ENCODE measurements at places on chromosomes 1 and 21. TPM values are rescaled to one million over a fixed set of nuclear protein-coding genes. Genes with fewer than 3 reads are reported as not detected.

DNA sequence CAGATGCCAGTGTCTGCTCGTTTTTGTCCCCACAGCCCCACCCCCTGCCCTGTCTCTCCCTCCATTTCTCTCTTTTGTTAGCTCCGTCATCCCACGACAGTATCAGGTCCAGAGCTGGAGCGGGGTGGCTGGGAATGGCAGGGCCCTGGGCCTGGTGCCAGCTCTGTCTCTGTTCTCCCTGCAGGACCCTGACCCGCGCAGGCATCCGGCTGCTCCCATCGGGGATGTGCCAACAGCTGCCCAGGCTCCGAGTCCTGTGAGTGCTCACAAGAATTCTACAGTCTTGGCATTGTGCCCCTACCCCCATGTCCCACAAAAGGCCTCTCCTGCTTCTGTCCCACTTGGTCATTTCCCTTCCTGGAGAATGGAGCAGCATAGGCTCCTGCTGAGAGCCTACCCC, 37.4 kb downstream of the UBE2T start:
- DNase-seq: no peak

DNA sequence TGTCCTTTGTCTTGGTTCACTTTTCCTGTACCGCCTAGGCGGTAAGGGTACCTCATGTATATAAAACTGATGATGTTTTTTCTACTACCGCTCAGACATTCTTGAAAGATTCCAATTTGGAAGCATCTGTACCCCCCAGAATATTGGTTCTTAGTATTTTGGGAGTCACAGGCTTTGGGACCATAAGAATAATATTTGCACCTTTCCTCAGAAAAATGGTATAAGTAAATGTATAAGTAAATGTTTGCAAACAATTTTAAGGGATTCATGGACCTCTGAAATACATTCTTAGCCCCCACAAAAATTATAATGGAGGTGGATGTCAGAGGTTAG, 677 bp downstream of the SRP9 start:
- no peak for DNase-seq

DNA sequence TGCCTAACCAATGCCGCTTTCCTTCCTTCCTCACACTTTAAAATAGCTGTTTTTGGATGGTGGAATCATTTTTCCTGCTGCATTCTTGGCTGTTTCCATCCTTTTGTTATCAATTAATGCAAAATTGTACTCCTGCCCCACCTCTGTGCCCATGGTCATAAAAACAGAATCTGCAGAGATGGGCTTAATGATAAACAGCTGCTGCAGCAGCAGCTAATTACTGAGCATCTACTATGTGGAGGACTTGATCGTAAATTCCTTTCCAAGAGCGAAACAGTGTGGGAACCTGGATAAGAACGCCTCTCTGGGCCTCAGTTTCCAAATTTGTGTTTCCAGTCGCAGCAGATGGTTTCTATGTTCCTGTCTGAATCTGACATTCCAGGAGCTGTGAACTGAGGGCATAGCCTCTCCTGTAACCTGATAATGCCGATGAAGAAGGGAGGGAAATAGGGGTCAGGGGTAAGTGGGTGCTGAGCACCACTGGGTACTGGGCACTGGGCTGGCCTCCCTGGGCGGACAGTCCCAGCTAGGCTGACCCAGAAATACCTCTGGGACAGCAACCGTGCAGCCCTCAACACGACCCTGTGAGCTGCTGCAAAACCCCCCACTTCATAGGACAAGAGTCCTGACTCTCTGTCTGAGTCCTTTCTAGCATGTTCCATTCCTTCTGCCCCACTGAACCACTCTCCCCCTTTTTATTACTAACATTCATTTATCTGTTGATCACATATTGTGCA, 121.7 kb downstream of the DMRTB1 start:
- DNase-seq: no peak

The SPRR5 gene
- not detected for total RNA-seq

The SMAP2 gene
- total RNA-seq: 4.2 TPM

- no peak for DNase-seq
These were observed 2.2 kb downstream of the SLC30A1 start for GRCh38 chr1:211576717-211577116.

The SPATA21 gene
- total RNA-seq: not detected

DNA sequence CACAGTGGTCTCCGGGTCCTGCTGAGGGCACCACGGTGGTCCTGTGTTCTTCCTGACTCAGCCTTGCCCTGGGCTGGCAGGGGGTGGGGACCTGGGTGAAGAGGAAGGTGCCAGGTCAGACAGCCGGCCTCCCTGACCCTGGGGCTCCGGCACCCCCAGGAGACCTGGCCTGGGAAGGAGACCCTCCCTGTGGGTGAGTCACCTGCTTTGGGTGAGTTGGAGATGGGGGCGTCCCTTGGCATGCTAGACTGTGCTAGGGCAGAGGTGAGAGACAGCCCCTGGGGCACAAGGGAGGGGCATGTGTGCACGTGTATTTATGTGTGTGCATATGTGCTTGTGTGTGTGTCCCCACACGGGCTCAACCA, 23.4 kb downstream of the SPSB1 start:
- no peak for DNase-seq

The LCE2B gene
- not detected for total RNA-seq

GRCh38 chr1:4093856-4094565, 193.9 kb upstream of the C1orf174 start:
- DNase-seq: no peak

- DNase-seq: peak; percentile 5
These were observed 11.1 kb upstream of the MSTO1 start for GRCh38 chr1:155598842-155599331.

DNA sequence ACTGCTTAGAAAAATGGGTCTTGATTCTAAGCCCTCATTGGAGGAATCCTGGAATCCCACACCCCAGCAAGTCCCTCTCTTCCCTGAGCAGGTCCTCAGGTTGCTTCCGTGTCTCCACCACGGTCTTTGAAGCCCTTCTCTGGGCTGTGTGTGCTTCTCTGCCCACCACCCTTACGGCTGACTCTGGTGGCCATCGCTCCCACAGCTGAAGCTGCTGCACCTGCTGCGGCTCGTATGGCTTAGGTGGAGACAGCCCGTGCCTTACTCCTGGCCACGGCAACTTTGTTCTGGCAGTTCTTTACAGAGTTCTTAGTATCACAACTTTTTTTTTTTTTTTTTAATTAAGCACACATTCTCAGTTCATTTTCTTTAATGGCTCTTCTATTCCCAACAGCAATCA, 10.9 kb upstream of the KIF26B start:
- no peak for DNase-seq

DNA sequence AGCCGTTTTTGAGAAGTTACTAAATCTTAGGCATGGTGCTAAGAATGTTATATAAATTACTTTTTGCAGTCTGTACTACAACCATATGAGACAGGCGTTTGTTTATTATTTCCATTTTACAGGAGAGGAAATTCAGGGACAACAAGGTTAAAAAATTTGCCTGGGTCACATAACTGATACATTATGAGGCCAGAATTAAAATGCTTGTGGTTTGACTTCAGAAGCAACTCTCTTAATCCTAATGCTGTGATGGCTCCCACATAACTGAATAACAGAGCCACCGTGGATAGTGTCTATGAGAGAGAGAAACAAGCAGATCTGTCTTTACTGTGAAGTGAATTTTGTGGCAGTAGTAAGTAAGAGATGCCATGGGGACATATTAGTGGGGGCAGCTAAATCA, 184.9 kb downstream of the NCAM2 start:
- DNase-seq: no peak

DNA sequence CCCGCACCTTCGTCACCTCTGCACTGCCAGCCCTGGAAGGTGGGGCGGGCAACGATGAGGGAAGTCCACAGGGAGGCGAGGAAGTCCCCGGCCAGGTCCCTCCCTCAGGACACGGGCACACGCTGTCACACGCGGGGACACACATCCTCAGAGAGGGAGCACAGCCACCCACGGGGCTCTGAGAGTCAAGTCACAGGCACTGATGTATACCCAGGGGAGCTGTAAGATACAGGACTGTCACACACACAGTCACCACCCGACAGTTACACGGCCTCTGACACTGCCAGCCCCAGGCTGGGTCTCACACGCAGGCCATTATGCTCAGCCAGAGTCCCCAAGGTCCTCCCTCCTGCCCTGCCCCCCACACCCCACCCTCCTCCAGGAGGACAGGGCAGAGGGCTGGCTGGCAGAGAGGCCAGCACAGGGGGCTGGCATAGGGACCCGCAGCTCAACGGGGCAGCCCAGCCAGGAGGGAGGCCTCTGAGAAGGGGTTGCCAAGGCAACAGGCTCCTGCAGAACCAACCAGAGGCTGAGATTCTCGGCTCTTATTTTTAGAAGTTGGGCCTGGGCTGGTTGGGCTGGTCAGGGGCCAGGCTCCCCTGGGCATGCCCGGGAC, 17.7 kb upstream of the ADGRB2 start:
- DNase-seq: no peak

DNA sequence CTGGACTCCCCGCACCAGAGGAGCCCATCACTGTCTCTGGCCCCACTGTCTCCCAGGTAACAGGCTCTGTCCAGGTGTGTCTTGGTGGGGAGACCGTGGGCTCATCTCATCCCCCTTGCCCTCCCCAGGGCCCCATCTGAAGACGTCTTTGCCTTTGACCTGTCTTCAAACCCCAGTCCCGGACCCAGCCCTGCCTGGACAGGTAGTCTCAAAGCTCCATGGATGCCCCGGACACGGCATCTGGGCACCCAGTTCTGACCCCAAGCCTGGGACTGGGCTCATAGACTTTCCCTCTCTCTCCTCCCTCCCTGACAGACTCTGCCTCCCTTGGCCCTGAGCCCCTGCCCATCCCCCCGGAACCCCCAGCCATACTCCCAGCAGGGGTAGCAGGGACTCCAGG, 6.3 kb upstream of the CATSPER4 start:
- DNase-seq: no peak

The OPRD1 gene
- under 0.01 TPM for total RNA-seq

The SPRR1A gene
- total RNA-seq: not detected

DNA sequence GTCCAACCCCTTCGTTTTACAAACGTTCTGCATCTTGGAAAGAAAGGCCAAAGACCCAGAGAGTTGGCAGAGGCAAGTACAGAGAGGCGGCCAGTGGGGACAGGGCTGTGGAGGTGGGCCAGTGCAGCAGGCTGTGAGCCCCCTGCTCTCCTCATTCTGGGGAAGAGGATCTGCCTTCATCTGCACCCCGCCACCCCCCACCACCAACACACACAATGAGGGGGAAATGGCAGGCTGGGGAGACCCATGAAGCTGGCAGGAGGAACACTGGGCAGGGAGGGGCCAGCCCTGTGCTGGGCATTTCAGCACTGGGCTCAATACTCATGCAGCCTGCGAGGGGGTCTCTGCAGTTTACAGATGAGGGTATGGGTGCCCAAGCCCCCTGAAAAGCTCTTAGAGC, 14.6 kb downstream of the STMN1 start:
- DNase-seq: no peak

- DNase-seq: no peak
These were observed 277.6 kb downstream of the PBX1 start for GRCh38 chr1:164836614-164837018.

The OR2AK2 gene
- total RNA-seq: not detected

DNA sequence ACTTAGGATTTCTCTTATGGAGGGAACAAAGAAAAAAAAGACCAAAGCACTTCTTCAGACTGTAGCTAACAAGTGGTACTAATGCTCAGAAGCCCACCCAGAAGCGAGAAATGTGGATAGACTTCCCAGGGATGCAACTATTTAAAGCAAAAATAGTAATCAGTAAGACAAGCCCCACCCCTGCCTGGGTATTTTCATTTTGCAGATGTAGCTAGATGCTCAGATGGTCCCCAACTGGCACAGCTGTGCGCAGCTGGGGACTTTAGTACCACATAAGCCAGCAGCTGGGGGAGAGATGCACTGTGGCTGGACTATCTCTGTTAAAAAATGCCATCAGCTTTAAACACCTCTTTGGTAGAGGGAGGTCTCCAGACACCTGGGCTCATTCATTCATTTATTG, 77.8 kb upstream of the SPAG17 start:
- no peak for DNase-seq

The FCRLB gene
- total RNA-seq: 0.26 TPM

- no peak for DNase-seq
These were observed 114.6 kb downstream of the LIPI start for GRCh38 chr21:14096172-14096571.

The CRP gene
- not detected for total RNA-seq

DNA sequence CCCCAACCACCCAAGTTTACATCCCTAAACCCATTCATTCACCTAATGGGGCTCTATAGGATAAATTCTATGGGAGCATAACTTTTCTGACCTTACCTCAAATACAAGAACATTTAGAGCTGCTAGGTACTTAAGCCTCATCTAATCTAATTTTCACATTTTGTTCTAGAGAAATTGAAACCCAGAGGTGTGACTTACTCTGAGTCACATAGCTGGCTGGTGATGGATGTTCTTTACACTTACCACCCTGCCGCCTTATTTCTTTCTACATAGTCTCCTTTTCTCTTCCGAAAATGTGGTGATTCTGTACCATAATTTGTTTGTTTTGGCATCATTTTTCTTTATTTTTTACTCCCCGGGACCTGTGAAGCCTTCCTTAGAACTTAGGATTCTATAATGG, 20.3 kb downstream of the TIPRL start:
- DNase-seq: no peak

GRCh38 chr1:7643530-7643929, 127.6 kb upstream of the VAMP3 start:
- no peak for DNase-seq

DNA sequence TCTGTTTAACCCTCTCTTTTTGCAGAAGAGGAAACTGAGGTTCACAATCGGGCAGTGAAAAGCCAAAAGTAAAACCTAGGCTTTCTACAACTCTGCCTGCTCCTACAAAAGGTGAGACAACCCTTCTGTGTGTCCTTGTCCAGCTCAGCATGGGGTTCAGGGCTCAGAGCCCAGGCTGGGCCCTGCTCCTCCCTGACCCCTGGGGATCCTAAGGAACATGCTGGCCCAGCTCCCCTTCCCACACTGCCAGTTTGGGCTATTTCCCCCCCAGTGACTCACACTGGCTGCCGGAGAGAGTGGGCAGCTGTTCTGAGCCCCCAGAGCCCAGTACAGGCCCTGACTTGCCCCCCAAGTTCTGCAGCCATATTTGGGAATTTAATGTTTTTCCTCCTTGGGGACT, 8.9 kb downstream of the FAM229A start:
- no peak for DNase-seq

DNA sequence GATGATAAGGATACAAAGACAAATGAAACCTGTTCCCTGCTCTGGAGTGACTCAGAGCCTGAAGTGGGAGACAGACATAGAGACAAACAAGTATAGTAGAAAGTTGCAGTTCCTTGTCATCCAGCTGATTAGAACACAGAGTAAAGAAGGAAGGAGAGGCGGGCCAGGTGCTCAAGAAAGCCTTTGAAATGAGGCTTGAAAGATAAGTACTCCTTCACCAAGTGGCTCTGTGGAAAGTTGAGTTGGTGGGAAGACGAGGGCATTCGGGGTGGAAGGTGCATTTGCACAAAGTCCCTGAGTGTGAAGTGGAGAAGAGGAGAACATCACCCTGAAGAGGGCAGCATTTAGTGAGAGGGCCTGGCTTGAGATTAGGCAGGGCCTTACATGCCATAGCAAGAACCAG, 17.0 kb downstream of the MARK1 start:
- DNase-seq: peak; percentile 65

All from bronchial epithelial cell (primary cell).